ENCODE measurements at places on chromosomes 1 and 21. TPM values are rescaled to one million over a fixed set of nuclear protein-coding genes. Genes with fewer than 3 reads are reported as not detected.

CD164L2 gene
- not detected for total RNA-seq

C1orf21 gene
- 21.7 TPM for total RNA-seq

RXRG gene
- total RNA-seq, result not detected

HOOK1 gene
- total RNA-seq, result under 0.01 TPM

BARHL2 gene
- not detected for total RNA-seq

WNT3A gene
- total RNA-seq, result not detected

DDOST gene
- total RNA-seq, result 388 TPM

EPHB2 gene
- 2.3 TPM for total RNA-seq
